Activated CD4-positive, alpha-beta T cell treated with anti-CD3 and anti-CD28 coated beads, Interleukin-2, amount 10 ng/mL, durations not matched to agents 24 days and 14 days (primary cell): ENCODE measurements at places on chromosomes 11 and 22. TPM values are rescaled to one million over a fixed set of nuclear protein-coding genes. Genes with fewer than 3 reads are reported as not detected.

GRCh38 chr22:27370269-27370668 is 431.3 kb downstream of the MN1 start:
- peak; percentile 45 for DNase-seq

DNA sequence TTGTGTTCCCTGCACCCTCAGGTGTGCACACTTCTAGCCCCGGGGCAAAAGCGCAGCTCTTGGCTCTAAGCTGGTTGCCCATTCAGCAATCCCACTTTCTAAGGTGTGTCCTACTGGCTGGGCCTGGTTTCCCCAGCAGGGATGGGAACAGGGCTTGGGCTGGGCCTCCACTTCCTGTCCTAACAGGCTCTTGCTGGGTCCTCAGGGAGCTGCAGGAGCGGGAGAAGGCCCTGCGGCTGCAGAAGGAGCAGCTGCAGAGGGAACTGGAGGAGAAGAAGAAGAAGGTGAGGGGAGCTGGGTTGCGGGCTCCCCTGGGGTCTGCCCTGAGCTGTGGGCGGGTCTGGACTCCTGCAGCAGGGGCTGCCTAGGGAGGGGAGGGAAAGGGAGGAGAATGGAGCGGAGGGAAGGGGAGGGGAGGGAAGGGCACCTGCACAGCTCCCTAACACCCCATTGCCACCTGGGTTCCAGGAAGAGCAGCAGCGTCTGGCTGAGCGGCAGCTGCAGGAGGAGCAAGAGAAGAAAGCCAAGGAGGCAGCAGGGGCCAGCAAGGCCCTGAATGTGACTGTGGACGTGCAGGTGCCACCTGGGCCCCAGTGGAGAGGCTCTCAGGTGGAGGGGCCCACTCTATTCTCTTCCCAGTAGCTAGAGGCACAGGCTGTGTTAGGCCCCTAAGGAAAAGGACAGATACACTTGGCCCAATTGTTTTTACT is 24.6 kb downstream of the INCENP start:
- DNase-seq: no peak

GRCh38 chr22:35220221-35220620 is 37.1 kb upstream of the HMGXB4 start:
- DNase-seq: no peak

GRCh38 chr11:79285756-79286155 is 155.1 kb downstream of the TENM4 start:
- DNase-seq: no peak

DNA sequence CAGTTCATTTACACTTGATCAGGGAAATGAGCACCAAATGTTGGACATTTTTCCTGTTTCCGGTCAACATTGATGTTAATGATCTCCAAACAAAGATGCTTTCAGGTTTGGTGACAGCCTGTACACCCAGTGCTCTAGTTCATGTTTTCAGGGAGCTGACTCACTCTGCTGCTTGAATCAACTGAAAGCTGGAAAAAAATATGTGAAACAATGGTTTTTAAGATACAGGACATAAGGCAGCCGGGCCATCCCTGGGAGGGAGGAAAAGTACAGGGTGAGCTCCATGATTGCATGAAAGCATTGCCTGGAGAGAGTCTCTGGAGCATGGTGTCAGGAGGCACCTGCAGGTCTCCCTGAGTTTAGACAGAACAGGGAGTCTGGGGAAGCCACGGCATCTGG is 259.6 kb downstream of the TBC1D22A start:
- no peak for DNase-seq

DNA sequence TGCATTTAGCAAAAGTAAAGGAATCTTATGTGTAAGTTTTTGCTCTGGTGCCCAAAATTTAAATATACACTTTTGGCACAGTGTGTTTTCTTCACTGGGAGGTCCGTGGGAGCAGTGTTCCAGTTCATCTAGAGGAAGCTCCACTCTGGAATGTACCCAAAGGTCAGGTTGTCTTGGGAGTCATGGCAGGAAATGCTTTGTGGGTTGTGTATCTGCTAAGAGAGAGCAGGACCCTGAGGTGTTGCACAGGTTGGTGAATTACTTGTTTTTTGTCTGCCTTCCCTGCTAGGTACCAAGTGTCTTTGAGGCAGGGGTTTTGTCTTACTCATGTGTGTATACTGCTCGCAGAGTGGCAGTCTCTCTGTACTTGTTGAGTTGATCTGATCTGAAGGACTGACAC is 37.3 kb downstream of the DIXDC1 start:
- no peak for DNase-seq

DNA sequence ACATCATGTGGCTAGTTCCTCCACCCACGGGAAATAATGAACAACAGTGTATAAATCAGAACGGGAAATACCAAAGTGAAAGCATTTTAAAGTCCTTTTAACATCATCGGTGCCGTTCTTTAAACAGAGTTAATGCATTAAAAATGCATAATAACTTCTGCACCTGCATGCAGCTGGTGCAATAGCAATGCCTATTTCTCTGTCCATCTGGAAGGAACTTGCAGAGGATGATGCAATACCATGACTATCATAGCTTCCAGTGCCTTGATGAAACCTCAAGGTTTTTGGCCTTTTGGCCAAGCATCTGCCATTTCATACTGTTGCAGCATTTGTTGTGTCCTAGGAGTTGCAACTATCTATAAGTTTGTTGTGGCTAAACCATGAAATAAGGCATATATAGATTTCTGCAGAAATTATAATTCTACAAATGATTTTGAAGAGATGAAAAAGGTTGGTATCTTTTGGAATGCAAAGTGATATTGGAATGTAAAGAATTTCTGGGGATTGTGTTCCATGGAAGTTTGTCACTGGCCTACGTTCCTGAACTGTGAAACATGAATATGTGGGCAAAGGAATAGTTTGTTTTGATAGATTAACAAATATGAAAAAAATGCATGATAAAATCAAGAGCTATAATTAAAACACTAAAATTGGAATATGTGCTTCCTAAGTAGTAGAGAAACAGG is 9.8 kb upstream of the EIF3F start:
- DNase-seq: peak; percentile 21

DNA sequence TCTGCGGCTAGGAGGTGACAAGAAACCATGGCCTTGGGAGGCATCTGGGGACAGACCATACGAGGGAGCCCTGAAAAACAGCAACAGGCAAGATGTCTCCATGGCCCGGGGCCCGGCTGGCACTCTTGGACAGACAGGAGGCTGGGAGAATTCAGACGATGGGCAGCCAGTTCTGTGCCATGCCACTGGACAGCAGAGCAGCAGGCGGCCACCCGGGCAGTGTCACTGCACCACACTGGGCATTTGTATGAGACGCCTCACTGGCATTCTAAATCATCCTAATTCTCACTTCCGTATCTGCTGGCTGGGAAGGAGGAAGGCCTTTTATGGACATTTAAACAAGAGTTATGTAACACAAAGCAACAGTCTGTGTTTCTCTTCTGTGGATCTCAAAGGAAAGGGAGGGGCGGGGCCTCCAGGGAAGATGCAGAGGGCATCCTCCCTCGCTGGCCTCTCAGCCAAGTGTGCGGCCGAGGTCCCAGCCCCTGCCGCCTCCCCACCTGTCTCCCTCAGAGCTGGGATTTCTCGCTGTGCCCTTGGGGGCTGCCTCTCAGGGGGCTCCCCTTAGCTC is 350.3 kb downstream of the SHANK2 start:
- no peak for DNase-seq

DNA sequence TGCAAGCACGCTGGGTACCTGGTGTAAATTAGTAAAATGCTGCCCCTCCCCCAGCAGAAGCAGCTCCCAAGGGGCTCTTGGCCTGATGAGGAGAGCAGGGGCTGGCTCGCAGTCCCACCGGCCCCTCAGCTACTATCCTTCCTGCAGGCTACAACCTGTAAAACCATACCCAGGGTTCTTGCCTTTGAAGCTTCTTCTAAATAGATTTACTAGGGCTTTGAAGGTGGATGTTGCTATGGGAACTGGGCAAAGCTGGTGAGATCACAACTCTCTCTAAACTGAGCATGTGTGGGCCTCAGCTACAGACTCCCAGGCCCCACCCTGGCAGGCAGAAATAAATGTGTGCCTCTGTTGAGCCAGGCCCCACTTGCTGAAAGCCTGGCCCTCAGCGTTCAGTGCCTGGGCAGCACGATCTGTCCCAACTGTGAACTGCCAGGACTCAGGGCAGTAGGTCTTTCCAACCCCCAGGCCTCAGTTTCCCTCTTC is 18.5 kb downstream of the CD5 start:
- DNase-seq: peak; percentile 76

GRCh38 chr11:3834349-3834663 is 6.5 kb downstream of the RHOG start:
- DNase-seq: no peak

- DNase-seq: no peak
Measured at GRCh38 chr11:73116636-73117035, 25.5 kb downstream of the FCHSD2 start.

- no peak for DNase-seq
Measured at GRCh38 chr11:113670149-113670830, 35.8 kb downstream of the TMPRSS5 start.

DNA sequence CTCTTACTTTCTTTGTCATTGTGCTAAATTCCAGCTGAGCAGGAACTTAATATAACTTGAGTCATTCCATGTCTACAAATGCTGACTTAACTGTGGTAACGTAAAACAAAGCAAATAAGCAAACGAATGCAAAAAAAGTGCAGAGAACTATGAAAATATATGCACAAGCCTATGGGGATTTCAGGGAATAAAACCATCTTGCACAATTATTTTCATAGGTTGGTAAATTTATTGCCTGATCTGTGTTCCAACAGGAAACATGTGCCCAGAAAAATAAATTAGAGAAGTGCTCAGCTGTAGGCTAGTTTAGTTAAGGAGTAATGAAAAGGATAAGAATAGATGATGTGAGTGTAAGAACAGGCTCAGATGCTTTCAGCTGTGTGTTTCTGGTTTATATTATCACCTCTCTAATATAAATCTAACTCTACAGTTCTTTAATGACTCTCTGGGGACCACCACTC is 1169.3 kb downstream of the LRRC4C start:
- no peak for DNase-seq

DNA sequence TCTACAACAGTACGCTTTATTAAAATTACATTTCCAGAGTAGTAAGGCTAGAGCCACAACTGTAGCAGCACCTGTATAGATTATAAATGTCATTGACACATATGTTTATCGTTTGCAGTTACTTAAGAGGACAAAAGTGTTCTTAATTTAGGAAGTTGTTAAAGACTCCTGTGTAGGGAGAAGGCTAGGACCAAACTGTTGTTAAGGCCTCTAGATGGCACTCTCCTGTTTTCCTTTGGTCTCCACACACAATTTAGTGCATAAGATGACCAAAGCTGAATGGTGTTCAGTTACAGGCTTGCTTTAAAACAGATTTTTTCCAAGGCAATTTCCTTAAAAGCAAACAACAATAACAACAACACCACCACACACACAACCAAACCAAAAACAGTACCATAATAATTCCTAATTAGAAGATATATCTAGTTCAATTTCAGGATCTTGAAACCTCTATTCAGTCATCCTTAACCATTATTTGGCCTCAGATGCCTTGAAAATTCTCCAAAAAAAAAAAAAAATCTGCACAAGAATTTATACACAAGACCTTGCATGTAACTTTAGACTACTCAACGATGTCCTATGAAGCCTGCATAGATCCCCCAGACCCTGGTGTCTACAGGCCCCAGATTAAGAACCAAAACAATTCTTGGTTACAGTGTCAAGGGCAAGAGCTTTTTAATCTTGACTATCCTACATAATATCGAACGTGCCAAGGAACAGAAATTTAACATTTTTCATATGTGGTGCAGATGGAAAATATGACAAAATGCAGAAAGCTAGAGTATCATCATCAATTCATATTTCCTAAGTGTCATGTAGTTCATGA is 42.6 kb upstream of the APOA1 start:
- DNase-seq: peak; percentile 80

- DNase-seq: no peak
Measured at GRCh38 chr11:122031813-122032212, 84.2 kb downstream of the BLID start.

- DNase-seq: no peak
Measured at GRCh38 chr11:44873537-44873936, 77.1 kb downstream of the TP53I11 start.

DNA sequence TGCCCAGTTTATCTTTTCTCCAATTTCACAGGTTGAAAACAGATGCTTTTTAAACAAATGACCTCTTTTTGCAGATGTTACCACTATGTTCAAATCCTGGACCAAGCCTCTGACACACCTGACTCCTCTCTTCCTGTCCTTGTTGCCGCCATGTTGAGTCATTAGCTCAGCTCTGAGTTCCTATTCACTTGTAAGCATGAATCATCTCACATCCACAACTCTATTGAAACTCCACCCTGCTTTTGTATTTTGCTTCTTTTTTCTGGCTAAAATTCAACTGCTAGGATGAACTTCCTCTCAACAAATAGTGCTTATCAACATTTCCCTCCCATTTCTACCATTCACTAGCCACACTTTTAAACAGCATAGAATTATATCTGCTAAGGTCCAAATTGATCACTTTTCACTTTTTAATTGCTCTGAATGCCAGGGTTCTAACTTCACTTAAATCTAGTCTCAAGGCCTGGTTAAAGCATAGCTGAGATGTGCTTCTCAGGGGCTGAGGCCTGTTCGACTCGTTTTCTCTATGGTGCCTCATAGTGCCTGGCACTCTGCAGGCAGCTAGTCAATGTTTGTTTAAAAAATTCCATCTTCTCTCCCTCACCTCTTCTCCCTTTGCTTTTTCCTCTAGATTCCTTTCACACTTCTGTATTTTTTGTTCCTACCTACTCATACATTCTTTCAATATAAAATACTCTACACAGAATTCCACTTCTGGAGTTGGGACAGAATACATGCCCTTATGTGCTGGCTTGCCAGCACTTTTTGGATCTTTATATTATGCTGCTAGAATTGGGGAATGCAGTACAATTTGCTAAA is 3.9 kb downstream of the JOSD1 start:
- peak; percentile 79 for DNase-seq

GRCh38 chr11:9003573-9004182 is at the start of gene NRIP3:
Gene NRIP3 (minus strand): TSS chr11:9004001. CDS start chr11:9003935, 66 bp downstream.
- DNase-seq: peak; percentile 94

DNA sequence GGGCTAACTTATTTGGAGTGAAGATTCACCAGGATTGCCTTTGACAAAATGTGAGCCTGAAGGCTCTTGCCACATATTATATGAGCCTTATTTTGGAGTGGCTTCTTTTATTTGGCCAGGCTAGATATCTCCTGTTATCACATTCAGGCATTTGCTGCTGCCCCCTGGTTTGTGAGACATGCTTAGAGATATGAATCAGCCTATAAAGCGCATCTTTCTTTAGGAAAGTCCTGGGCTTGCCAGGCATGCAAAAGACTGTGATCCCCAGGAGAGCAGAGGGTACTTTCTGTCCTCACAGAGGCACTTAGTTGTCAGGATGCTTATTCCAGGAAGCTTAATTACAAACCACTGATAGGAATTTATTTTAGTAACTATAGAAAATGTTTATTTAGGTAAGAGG is 333.3 kb downstream of the FAT3 start:
- no peak for DNase-seq

GRCh38 chr11:111562692-111563389 is 22.3 kb downstream of the LAYN start:
- DNase-seq: no peak

SESN3 gene
- total RNA-seq: 63.4 and 64.2 TPM in 2 replicates

IRAG1 gene
- not detected in 2 replicates for total RNA-seq

GALR3 gene
- not detected in 2 replicates for total RNA-seq

P2RY6 gene
- not detected in 2 replicates for total RNA-seq

POTEH gene
- not detected in 2 replicates for total RNA-seq

FXYD6 gene
- total RNA-seq: not detected in 2 replicates

MPPED2 gene
- not detected in 2 replicates for total RNA-seq
